ENCODE measurements at places on chromosomes 7 and 10.

DNA sequence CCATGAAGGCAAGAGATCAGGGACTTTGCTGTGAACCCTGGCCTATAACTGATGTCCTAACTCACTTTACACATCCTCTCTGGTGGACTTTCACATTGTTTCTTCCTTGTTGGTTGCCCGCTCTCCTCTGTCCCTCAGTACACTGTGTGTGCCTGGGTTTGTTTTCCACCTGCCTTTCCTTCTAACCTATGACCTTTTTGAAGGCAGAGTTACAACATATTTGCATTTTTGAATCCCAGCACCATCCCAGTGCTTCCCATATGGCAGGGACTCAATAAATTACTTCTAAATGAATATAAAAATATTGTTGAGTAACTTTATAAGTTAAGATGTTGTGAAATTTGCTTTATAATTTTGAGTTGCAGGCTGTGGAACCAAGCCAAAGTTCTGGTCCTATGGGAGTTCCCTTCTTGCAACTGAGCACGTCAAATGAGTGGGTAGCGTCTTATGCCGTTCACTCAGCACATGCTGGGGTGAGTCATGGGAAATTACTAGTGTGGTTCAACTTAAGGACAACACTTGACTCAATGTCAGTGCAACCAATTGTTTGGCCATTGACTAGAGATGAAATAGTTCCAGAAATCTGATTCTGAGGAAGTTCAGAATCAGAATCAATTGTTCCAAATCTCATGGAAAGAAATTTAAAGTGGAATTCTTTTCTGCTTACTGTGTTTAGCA lies 250.9 kb downstream of the TWIST1 start:
- no peak for DNase-seq

- DNase-seq = peak; percentile 79
Observed at GRCh38 chr7:134547397-134548054, 1.4 kb upstream of the AKR1B15 start.

- no peak for DNase-seq
Observed at GRCh38 chr7:149254181-149254858, 7.7 kb upstream of the ZNF783 start.

- no peak for DNase-seq
Observed at GRCh38 chr10:129440247-129440646, 26.8 kb upstream of the MGMT start.

DNA sequence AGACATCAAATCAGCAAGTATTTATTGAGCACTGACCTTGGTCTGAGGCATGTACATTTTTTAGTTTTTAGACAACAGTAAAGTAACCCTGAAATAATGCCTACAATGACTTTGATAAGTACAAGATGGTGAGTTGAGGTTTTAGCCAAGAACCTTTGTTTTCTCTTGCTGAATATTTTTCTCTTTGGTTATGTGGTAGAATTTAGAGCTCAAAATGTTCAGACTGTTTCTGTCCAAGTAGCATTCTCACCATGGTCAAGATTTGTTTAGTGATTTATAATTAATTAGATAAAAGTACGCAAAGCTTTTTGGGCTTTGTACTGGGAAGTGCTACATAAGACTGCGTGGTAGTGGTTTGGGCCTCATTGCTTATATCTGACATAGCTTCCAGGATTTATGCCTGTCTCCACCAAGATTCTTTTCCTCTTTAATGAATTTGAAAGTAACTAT lies 102.4 kb downstream of the KAT6B start:
- DNase-seq = no peak
